ENCODE measurements at places on chromosomes 3 and 15.

GRCh38 chr3:128279601-128279880 lies 126.3 kb downstream of the EEFSEC start:
- DNase-seq, result no peak

GRCh38 chr3:183591881-183592521 lies 36.5 kb upstream of the KLHL6 start:
- DNase-seq, result no peak

DNA sequence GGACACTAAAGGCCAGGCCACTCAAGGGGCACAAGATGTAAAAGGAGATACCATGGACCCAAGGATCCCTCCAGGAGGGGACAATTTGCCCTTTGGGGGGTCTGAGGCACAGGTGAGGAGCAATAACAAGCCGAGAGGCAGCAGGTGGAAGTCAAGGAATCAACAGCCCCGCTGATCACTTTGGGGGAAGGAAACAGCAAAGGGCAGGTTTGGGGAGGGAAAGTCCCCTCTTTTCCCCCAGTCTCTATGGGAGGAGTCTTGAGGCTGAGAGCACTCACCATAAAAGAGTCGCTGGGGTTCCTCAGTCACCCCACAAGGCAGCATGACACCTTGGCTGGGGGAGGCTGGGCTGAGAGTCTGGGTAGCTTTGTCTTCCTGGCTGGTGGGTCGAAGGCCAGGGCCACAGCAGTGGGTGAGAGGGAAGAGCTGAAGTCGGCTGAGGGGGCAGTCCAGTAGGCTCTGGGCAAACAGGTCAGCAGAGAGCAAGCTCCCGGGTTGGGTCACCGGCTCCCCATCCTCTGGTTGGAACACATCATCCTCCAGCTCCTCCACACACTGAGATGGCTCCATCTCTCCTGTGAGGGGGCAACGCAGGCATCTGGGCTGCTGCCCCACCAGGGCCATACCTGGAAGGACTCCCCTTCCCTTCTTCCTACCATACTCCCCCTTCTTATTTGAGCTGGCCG lies 3.0 kb downstream of the BMF start:
- no peak for DNase-seq

DNA sequence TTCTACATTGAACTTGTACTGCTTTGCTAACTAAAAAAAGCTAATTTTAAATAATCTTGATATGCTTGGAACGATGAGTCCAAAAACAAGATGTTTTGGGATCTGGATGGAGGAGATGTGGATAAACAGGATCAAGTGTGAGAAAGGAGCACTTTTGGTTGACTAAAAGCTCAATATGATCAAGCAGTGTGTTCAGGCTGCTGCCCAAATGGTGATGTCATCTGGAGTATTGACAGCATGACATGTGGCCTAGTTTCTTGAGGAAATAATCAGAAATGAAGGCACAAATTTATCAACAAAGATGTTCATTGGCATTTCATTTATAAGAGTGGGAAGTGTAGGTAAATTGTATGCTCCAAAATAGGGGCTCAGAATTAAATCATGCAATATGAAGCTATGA lies 161.2 kb downstream of the SOX2 start:
- DNase-seq, result no peak

DNA sequence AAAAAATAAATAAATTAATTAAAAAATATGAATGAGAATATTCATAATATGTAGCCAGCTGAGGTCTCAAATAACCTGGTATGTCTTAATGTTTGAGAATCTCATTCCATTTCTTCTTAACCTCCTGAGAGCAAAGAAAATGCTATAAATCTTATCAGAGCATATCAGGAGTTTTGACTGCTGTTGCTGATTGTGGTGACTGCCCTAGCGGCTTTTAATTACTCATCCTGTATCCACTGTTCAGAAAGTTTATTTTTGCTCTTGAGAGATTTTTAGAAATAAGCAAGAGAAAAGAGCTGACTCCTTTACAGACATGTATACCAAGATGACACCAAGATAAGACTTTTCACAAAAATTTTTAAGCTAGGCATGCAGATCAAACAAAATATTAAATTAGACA lies 454.8 kb upstream of the CBLB start:
- DNase-seq, result no peak

DNA sequence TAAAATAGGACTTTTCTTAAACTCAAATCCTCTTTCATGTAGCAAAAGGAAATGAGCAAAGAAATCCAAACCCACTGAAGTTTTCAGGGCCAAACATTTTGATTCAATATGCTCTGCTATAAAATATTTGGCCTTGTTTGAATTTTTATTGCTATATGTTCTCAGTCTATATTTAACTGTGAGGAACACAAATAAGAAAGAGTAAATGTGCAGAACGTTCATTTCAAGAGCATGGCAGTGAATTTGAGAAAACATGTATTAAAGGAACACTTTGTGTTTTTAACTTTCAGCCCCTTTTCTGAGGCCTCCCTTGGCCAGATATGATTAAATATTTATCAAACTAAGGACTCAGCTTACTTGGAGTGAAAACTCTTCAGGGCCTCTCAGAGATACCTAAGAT lies 124.7 kb upstream of the CCNL1 start:
- DNase-seq, result no peak

DNA sequence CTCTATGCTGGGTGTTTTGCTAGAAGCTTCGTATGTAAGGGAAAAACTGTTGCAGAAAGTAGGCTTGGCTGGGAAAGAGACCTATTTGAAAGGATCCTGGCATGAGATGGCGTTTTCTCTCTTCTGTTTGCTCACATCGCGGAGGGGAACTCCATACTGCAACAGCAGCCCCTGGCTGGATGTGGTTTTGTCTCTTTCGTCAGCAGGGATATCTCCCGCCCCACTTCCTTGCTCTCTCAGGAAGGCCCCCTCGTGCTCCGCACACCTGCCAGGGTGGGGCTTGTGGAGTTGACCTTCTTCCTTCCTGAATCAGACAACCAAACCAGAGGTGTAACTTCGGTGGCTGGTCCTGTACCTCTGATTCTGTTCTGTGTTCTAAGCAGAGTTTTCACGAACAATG lies 26.4 kb upstream of the MYZAP start:
- no peak for DNase-seq

DNA sequence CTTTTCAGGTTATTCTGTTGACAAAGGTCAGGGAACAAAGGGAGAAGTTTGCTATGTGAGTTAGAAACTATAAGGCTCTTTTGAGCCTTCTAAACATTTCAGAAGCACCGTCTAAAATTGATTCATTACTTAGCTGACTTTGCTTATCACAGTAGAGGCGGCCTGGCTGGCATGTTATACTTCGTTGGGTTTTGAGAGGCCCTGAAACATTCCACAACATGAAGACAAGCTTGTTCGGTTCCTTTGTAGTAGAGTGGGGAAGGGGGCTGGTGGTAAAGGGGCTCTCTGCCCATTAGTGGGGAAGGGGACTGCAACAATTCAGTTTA lies 23.6 kb downstream of the ZBTB38 start:
- no peak for DNase-seq

- DNase-seq, result no peak
Measured at GRCh38 chr3:147875498-147875897, 466.3 kb downstream of the ZIC1 start.
